ENCODE measurements at places on chromosomes 2 and 18. TPM values are rescaled to one million over a fixed set of nuclear protein-coding genes. Genes with fewer than 3 reads are reported as not detected.
A peak's percentile ranks its signal among the peaks of the same experiment; 100 is the strongest.

GRCh38 chr18:23451491-23451890, 1.6 kb upstream of the RIOK3 start:
- H3K27ac ChIP-seq, result peak overlapping the region; percentile 44
- H3K27me3 ChIP-seq, result no peaks in the 10 kb centered on the region
- peaks cover 53% of the 10 kb centered on the region for H3K4me1 ChIP-seq
- H3K4me3 ChIP-seq, result peak overlapping the region; percentile 25
- peaks cover 12% of the 10 kb centered on the region for H3K36me3 ChIP-seq

- H3K4me1 ChIP-seq, result no peaks in the 10 kb centered on the region
- H3K36me3 ChIP-seq, result no peaks in the 10 kb centered on the region
- DNase-seq, result no peak
- H3K27ac ChIP-seq, result no peak overlapping the region
- H3K27me3 ChIP-seq, result no peaks in the 10 kb centered on the region
Observed at GRCh38 chr2:223273995-223274394, 222.0 kb downstream of the KCNE4 start.

DNA sequence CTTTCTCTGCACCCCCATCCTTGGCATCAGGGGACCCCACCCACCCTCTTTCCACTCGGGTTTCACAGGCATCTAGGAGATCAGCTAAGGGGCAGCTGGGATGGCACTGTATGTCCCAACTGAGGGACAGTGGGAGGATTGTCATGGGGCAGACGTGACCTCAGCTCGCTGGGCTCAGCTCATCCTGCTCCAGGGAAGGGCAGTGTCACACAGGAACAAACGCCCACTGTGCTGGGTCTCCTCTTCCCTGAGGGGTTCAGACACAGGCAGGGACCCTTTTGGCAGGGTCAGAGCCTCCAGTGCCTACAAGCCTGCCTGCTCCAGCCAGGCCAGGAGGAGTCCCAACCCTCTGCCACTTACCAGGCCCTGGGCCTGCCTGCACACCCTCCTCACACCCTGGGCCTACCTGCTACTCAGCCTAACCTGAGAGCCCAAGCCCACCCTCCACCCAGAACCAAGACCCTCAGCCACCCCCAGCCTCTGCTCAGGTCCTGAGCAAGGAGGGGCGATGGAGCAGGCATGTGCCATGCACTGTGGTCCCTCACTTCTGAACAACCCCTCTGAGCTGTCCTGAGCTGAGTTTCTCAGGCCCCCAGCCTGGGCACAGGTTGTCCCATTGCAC, 68.2 kb downstream of the HS1BP3 start:
- no peak for DNase-seq
- H3K4me1 ChIP-seq, result peaks cover 15% of the 10 kb centered on the region
- H3K27me3 ChIP-seq, result peaks cover 6% of the 10 kb centered on the region
- no peaks in the 10 kb centered on the region for H3K36me3 ChIP-seq

DNA sequence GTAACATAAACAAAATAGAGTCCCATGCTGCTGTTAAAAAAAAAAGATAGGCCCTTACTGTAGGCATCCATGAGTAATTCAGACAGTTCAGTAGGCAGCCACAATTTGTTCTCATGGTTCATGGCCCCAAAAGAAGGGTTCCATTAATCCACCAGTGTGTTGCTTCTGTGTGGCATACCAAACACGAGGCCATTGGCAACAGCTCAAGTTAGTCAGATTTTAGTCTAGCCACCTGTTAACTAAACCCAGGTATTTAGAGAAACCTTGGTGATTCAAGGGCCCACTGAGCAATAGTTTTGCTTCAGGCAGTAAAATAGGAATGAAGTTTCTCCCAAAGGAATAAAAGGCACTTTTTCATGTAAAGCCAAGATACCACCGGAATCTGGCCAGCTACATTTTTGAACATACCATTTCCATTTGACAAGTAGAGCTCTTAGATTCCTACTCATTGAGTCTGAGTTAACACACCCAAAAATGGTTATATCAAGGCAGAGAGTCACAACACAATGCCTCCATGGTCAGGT, 80.1 kb upstream of the SRD5A2 start:
- DNase-seq, result no peak
- no peak overlapping the region for H3K4me3 ChIP-seq
- no peaks in the 10 kb centered on the region for H3K4me1 ChIP-seq
- no peaks in the 10 kb centered on the region for H3K36me3 ChIP-seq

DNA sequence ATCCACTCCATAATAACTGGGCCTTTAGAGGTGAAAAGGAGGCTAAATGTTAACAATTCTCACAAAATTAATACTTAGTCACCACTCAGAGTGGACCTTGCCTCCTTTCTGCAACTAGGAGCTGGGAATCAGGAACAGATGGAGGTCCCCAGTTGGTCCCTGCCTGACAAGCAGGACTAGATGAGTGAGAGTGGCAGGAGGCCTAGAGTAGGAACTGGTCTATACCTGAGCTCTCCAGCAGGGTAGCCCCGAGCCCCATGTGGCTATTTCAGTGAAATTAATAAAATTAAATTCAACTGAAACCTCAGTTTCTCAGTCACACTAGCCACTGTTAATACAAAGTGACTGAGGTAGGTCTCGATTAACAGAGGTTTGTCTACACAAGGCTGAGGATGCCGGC, 150.5 kb downstream of the MYO5B start:
- no peaks in the 10 kb centered on the region for H3K36me3 ChIP-seq
- H3K4me1 ChIP-seq, result no peaks in the 10 kb centered on the region
- H3K4me3 ChIP-seq, result no peak overlapping the region
- DNase-seq, result no peak
- peaks cover 7% of the 10 kb centered on the region for H3K27me3 ChIP-seq

GRCh38 chr2:109437325-109438090, 176.3 kb downstream of the SEPTIN10 start:
- H3K4me1 ChIP-seq, result no peaks in the 10 kb centered on the region
- H3K36me3 ChIP-seq, result peaks cover 9% of the 10 kb centered on the region
- no peak for DNase-seq
- no peak overlapping the region for H3K27ac ChIP-seq
- no peak overlapping the region for H3K4me3 ChIP-seq

- no peak for DNase-seq
- no peak overlapping the region for H3K27ac ChIP-seq
- no peaks in the 10 kb centered on the region for H3K36me3 ChIP-seq
- no peak overlapping the region for H3K4me3 ChIP-seq
- peaks cover 2% of the 10 kb centered on the region for H3K27me3 ChIP-seq
- H3K4me1 ChIP-seq, result no peaks in the 10 kb centered on the region
Observed at GRCh38 chr2:36659872-36660312, 36.6 kb upstream of the VIT start.

DNA sequence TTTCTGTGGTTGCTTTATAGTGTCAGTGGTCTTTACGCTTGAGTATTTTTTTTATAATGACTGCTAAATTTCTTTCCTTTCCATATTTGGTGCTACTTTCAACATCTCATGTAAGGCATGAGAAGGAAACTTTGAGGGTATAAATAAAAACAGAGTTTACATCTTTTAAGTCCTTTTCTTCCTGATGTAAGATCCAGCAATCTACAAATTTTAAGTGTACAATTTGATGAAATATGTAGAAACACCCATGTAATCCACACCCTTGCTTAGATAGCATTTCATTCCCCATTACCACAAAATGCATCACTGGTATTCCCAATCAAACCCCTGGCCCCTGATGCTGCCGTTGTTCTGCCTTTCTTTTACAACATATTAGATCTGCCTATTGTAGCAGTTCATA, 769.1 kb downstream of the CCDC85A start:
- H3K27me3 ChIP-seq, result no peaks in the 10 kb centered on the region
- DNase-seq, result no peak
- H3K36me3 ChIP-seq, result no peaks in the 10 kb centered on the region
- H3K27ac ChIP-seq, result no peak overlapping the region
- no peaks in the 10 kb centered on the region for H3K4me1 ChIP-seq

- H3K27ac ChIP-seq, result no peak overlapping the region
- no peak overlapping the region for H3K4me3 ChIP-seq
- H3K36me3 ChIP-seq, result no peaks in the 10 kb centered on the region
- no peaks in the 10 kb centered on the region for H3K27me3 ChIP-seq
- no peak for DNase-seq
- no peaks in the 10 kb centered on the region for H3K4me1 ChIP-seq
Observed at GRCh38 chr2:205585449-205586383, 96.6 kb upstream of the NRP2 start.

DNA sequence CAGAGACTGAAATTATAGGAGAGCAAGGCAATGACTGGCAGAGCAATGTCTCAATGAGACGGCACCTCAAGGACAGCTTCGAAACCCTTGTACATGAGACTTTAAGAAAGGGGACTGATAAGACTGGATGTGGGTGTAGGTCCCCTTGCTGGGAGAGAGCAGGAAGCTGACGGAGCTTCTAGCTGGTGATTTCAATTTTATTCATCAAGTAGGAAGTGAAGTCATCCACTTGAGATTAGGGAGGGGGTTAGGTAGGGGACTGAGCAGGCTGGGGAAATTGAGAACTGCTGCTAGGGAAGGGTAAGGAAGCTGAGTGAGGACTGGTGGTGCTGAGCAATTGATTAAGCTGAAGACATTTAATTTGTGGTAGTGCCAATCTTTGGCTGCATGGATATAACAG, 99.5 kb upstream of the ITGB6 start:
- no peaks in the 10 kb centered on the region for H3K4me1 ChIP-seq
- no peaks in the 10 kb centered on the region for H3K27me3 ChIP-seq
- no peak overlapping the region for H3K4me3 ChIP-seq
- H3K27ac ChIP-seq, result no peak overlapping the region

- no peak overlapping the region for H3K27ac ChIP-seq
- no peak overlapping the region for H3K4me3 ChIP-seq
- DNase-seq, result no peak
- no peaks in the 10 kb centered on the region for H3K4me1 ChIP-seq
Observed at GRCh38 chr18:25725501-25725900, 364.9 kb downstream of the SS18 start.

DNA sequence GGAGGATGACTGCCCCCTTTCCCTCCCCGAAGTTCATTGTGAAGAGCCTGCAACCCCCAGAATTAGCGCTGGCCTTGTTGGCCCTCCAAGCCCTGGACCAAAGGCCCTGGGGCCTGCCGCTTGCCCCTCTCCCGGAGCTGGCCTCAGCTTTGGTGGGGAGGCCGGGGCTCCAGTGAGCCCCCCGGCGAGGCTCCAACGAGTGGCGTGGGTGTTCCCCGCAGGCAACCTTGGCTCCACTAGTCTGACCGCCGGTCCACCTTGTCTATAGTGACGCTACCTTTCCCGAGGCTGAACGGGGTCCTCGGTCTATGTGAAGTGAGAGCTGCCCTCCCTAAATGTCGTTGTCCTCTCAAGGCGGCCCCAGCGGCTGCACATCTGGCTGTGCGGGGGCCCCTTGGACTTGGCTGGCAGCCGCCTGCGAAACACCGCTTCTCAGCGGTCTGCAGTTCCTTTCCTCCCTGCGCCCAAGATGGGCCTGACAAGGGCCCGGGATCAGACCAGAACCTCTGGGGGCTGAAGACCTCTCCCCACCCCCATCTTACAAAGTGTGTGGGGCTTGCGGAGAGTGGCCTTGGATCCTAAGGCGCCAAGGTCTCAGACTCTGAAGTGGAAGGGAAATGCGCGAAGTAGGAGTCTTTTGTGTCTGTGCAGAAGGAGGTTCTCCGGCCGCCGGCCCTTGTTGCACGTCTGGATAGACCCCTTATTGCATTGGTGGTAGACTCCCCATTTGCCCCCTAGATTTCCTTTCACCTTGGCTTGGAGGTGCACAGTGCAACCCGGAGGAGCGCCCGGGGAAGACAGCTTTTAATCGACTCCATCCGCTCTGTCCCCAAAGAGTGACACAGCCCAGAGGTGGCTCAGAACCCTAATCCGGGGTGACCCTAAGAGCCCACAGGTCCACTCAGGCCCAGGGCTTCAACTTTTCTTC, 3.9 kb upstream of the HOXD10 start:
- no peaks in the 10 kb centered on the region for H3K36me3 ChIP-seq
- DNase-seq, result no peak
- peaks cover 4% of the 10 kb centered on the region for H3K4me1 ChIP-seq
- peaks cover 67% of the 10 kb centered on the region for H3K27me3 ChIP-seq
- H3K27ac ChIP-seq, result no peak overlapping the region

GRCh38 chr18:24922491-24922890, 429.5 kb downstream of the ZNF521 start:
- H3K4me1 ChIP-seq, result peaks cover 66% of the 10 kb centered on the region
- peak overlapping the region; percentile 66 for H3K4me3 ChIP-seq
- peak overlapping the region; percentile 71 for H3K27ac ChIP-seq

DNA sequence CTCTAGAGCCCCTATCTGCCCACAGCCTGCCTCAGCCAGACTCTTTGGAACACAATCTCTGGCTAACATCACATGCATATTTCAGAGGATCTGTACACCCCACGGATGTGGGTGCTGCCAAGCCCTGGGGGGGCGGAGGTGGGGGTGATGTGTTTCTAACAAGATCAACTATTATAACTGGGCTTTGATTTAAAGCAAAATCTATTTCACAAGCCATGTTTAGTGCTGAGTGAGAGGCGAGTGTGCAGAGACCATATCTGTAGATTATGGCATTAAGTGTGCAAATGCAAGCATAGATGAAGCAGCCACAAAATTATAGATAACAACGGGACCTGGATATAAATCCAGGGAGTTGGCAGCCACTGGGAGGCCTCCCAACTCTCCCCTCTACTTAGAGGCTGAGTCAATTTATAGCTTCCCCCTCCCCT, 135.8 kb upstream of the SMAD2 start:
- no peaks in the 10 kb centered on the region for H3K4me1 ChIP-seq
- no peak for DNase-seq
- no peak overlapping the region for H3K4me3 ChIP-seq
- H3K36me3 ChIP-seq, result no peaks in the 10 kb centered on the region
- peaks cover 6% of the 10 kb centered on the region for H3K27me3 ChIP-seq

- no peak overlapping the region for H3K4me3 ChIP-seq
- no peak overlapping the region for H3K27ac ChIP-seq
- H3K36me3 ChIP-seq, result no peaks in the 10 kb centered on the region
- no peaks in the 10 kb centered on the region for H3K27me3 ChIP-seq
Observed at GRCh38 chr2:319059-319600, 31.2 kb upstream of the ALKAL2 start.

Gene FER1L5
- not detected for total RNA-seq

Gene IL37
- not detected for total RNA-seq

Gene SERPINB2
- 0.33 TPM for total RNA-seq

Gene WDR12
- 57.5 TPM for total RNA-seq

Gene RAMP1
- 4.4 TPM for total RNA-seq

Gene DPP10
- not detected for total RNA-seq

All from activated B cell treated with CpG ODN at 0.5 μM for 24 hours (primary cell).